ENCODE measurements at places on chromosomes 13 and 19. TPM values are rescaled to one million over a fixed set of nuclear protein-coding genes. Genes with fewer than 3 reads are reported as not detected.

GPR183 gene
- 1.4 TPM for polyA plus RNA-seq

KIR2DL1 gene
- not detected for polyA plus RNA-seq

NALCN gene
- 0.24 TPM for polyA plus RNA-seq

BST2 gene
- polyA plus RNA-seq: 9.3 TPM

ZNF653 gene
- 4.4 TPM for polyA plus RNA-seq

CLEC17A gene
- polyA plus RNA-seq: not detected

CLEC4M gene
- polyA plus RNA-seq: not detected

TIMM44 gene
- 44.6 TPM for polyA plus RNA-seq

CEACAM1 gene
- polyA plus RNA-seq: 1.2 TPM

GRCh38 chr13:31224963-31225559 is 25.3 kb downstream of the B3GLCT start:
- no peak overlapping the region for H3K27ac ChIP-seq
- peaks cover 4% of the 10 kb centered on the region for H3K36me3 ChIP-seq
- no peaks in the 10 kb centered on the region for H3K4me1 ChIP-seq
- H3K27me3 ChIP-seq: no peaks in the 10 kb centered on the region

DNA sequence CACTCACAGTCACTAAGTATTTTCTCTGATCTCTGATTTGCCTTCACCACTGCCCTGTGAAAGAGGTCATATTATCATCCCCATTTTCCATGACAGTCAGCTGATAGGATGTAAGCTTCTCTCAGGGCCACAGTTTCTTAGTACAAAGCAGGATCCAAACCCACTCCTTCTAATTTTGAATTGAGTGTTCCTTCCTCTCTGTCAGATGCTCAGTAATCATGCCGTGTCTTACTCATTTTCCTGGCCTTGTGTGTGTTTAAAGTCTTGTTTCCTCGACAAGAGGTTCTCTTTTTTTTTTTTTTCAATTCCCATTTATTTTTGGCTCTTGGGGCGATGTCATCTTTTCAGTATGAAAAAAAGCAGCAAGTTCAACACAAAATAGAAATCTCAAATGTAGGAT is 72.3 kb downstream of the NAA16 start:
- no peak overlapping the region for H3K27ac ChIP-seq
- no peaks in the 10 kb centered on the region for H3K36me3 ChIP-seq
- H3K4me3 ChIP-seq: no peak overlapping the region
- no peaks in the 10 kb centered on the region for H3K27me3 ChIP-seq
- no peaks in the 10 kb centered on the region for H3K4me1 ChIP-seq

- no peak overlapping the region for H3K27ac ChIP-seq
- H3K27me3 ChIP-seq: no peaks in the 10 kb centered on the region
- DNase-seq: peak; percentile 83
Observed at GRCh38 chr13:52127783-52128702, 830 bp downstream of the NEK5 start.

DNA sequence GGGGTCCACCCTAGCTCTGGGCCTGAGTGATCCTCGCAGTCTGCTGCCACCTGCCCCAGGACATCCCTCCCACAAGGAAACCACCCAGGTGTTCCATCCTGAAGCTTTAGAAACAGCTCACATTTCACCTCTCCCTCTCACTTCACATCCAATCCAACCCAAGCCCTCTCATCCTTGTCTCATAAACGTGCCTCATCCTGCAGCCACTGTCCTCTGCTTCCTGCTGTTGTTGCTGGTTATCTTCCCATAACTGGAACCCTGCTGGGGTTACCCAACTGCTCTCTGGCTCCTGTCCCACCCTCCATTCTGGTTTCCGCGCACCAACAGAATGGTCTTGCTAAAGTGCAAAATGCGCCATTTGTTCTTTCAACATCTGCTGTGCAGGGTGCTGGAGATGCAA is 59.7 kb upstream of the MTIF3 start:
- no peaks in the 10 kb centered on the region for H3K27me3 ChIP-seq
- H3K36me3 ChIP-seq: no peaks in the 10 kb centered on the region
- no peak for DNase-seq
- no peaks in the 10 kb centered on the region for H3K4me1 ChIP-seq
- H3K27ac ChIP-seq: no peak overlapping the region

DNA sequence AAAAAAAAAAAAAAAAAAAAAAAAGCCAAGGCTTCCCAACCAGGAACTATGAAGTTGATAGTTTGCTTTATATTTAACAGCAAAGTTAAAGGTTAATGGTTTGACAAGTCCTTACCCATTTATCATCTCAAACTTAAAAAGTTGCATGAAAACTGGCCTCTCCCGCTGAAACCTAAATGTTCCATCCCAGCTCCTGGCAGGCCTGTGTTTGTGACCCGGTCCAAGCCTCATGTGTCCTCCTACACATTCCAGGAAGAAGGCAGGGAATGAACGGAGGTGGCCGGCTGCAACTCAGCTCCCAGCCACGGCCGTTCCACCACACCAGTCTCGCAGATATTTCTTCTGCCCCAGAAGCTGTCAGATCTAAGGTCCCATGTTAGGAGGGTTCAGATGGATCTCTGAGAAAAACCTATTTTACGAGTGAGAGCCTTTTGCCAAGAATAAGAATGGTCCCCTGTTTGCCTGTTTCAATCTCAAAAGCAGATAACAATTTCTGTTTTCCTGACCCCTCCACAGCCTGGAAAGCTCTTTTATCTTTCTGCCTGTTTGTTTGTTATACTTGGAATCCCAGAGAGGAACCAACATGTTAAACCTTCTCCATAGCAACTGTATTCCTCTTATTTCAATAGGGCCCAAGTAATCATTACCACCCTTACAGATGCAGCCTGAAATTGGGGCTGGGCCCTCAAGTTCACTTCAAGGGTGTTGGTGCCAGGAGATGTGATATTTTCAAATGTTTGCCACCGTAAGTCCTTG is 56.5 kb downstream of the KCTD12 start:
- H3K27ac ChIP-seq: peak overlapping the region; percentile 54
- DNase-seq: peak; percentile 71
- H3K4me3 ChIP-seq: no peak overlapping the region
- H3K36me3 ChIP-seq: no peaks in the 10 kb centered on the region
- H3K4me1 ChIP-seq: peaks cover 28% of the 10 kb centered on the region
- H3K27me3 ChIP-seq: no peaks in the 10 kb centered on the region

GRCh38 chr13:19959141-19959830 is 759 bp downstream of the ZMYM2 start:
- H3K27ac ChIP-seq: peak overlapping the region; percentile 98
- peaks cover 12% of the 10 kb centered on the region for H3K4me1 ChIP-seq
- H3K4me3 ChIP-seq: peak overlapping the region; percentile 97
- no peaks in the 10 kb centered on the region for H3K27me3 ChIP-seq
- DNase-seq: peak; percentile 69

DNA sequence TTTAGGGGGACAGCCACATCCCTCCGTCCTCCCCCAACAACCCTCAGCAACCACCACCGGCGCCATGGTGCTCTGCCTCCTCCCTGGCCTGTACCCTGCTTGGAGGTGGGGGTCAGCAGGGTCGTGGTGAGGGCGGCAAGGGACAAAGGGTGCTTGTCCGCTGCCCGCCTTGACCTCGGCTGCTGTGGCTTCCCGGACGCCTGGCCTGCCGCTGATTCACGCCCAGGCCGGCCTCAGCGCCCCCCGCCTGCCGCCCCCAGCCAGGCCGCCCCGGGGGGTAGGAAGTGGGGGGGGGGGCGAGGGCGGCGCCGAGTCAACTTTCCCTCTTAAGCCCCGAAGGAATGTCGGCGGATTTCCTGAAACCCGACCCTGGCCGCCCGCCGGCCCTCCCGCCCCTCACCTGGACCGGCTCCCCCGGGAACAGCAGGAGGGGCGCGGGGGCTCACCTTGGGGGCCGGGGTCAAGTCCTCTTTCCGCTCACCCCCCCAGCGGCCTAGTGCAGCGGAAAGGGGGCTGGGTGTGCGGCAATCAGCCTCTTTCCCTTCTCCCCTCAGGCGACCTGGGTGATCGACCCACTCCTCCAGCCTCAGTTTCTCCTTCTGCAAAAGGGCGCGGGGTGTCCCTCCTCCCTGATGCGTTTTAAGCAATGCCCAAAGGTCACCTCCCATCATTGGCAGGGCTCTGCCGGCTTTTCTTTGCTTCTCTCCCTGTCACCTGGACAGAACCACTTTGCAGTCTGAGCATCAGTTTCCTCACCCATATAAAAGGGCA is 1.9 kb upstream of the TMEM59L start:
- peaks cover 37% of the 10 kb centered on the region for H3K4me1 ChIP-seq
- no peak overlapping the region for H3K4me3 ChIP-seq
- H3K27me3 ChIP-seq: peaks cover 90% of the 10 kb centered on the region
- no peak overlapping the region for H3K27ac ChIP-seq
- no peak for DNase-seq

DNA sequence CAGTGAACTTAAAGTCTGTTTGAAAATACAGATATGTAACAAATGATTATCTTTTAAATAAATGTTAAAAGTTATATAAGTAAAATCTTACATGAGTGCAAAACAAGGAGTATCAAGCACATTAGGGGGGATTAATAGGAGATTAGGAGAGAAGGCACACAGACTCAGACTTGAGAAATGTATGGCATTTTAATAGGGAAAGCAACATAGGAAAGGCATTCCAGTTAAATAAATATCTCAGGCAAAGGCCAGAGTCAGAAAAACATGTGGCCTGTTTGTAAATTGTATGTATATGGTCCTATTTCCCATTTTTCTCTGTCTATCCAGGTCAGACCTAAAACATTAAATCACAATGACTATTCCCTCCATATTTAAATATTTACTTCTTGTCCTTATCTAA is 462.7 kb downstream of the GPC6 start:
- DNase-seq: no peak
- no peak overlapping the region for H3K27ac ChIP-seq
- no peaks in the 10 kb centered on the region for H3K27me3 ChIP-seq
- no peak overlapping the region for H3K4me3 ChIP-seq

DNA sequence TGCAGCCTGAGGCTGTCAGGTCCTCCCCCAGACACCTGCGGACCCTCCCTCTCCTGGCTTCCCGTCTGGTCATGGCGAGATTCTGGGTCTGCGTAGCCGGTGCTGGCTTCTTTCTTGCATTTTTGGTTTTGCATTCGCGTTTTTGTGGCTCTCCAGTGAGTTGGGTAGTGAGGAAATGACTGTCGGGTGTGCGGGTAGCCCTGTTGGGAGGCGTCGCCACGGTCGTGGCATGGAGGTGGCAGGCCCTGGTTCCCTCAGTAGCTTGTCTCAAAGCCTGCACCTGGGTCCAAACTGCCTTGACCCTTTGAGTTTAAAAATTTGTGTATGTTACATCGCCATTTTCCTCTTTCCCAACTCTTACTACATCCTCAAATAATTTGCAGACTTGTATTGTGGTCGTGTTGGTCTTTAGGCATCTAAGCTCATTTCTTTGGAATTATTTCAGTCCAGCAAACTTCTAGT is 344 bp downstream of the NHLRC3 start:
- H3K27me3 ChIP-seq: no peaks in the 10 kb centered on the region
- peak overlapping the region; percentile 84 for H3K4me3 ChIP-seq
- peak overlapping the region; percentile 74 for H3K27ac ChIP-seq
- peaks cover 2% of the 10 kb centered on the region for H3K4me1 ChIP-seq
- H3K36me3 ChIP-seq: peaks cover 2% of the 10 kb centered on the region

DNA sequence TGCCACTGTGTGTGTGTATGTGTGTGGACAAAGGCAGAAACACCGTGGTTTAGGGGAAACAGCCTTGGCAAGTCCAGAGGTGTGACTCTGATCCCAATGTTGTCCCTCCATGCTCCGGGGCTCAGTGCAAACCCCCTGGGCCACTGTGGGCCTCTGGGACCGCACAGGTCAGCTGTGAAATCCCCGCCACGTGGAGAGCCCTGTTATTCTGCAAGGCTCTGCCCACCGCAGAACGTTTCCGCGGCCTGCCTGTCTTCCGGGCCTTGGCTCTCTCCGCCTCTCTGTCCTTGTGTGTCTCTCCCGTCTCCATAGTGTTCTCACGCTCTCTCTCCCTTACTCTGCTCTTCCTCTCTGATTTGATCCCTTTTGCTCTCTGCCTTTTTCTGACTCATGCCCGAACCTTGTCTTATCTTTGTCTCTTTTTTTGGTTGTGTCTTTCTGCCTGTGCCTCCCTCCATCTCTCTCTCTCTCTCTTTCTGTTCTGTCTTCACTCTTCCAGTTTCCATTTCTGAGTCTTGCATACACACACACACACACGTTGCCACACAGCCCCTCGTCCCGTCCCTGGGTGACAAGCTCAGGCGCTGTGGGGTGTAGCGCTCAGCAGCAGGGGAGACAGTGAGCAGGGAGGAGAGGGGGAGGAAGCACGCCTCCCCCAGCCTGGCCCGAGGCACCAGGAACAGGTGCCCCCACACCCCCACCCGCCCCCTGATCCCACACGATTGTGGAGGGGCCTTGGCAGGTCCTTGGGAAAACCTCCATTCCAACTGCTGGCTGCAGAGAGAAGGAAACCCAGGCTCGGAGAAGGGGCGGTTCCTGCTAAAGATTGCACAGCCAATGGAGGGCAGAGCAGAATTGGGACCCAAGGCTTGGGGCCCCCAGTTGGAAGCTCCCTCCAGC is 3.0 kb downstream of the TTYH1 start:
- peaks cover 64% of the 10 kb centered on the region for H3K27me3 ChIP-seq
- no peaks in the 10 kb centered on the region for H3K36me3 ChIP-seq
- H3K4me1 ChIP-seq: peaks cover 25% of the 10 kb centered on the region
- H3K4me3 ChIP-seq: no peak overlapping the region
- DNase-seq: no peak
- no peak overlapping the region for H3K27ac ChIP-seq

- no peak for DNase-seq
- H3K4me1 ChIP-seq: peaks cover 41% of the 10 kb centered on the region
- no peaks in the 10 kb centered on the region for H3K27me3 ChIP-seq
- H3K27ac ChIP-seq: peak overlapping the region; percentile 69
Observed at GRCh38 chr19:1088416-1089010, 6.7 kb downstream of the POLR2E start.

DNA sequence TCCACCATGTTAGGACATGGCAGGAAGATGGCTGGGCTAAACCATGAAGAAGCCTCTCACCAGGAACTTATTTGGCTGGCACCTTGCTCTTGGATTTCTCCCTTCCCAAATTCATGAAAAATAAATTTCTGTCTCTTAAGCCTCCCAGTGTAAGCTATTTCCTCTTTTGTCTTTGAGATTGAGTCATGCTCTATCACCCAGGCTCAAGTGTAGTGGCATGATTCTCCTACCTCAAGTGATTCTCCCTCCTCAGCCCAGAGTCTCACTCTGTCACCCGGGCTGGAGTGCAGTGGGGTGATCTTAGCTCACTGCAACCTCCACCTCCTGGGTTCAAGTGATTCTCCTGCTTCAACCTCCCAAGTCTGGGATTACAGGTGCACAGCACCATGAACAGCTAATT is 12.6 kb downstream of the ZNF888 start:
- no peaks in the 10 kb centered on the region for H3K27me3 ChIP-seq
- H3K27ac ChIP-seq: no peak overlapping the region
- H3K36me3 ChIP-seq: peaks cover 9% of the 10 kb centered on the region
- DNase-seq: no peak

- no peaks in the 10 kb centered on the region for H3K27me3 ChIP-seq
- peaks cover 30% of the 10 kb centered on the region for H3K4me1 ChIP-seq
- DNase-seq: peak; percentile 56
- H3K36me3 ChIP-seq: no peaks in the 10 kb centered on the region
Observed at GRCh38 chr13:40352380-40352778, 314.1 kb downstream of the FOXO1 start.

GRCh38 chr13:38223089-38223488 is 126.6 kb upstream of the UFM1 start:
- DNase-seq: peak; percentile 57
- H3K27ac ChIP-seq: no peak overlapping the region
- no peak overlapping the region for H3K4me3 ChIP-seq
- no peaks in the 10 kb centered on the region for H3K36me3 ChIP-seq
- H3K27me3 ChIP-seq: no peaks in the 10 kb centered on the region

GRCh38 chr13:19836472-19836871 is 27.0 kb downstream of the ZMYM5 start:
- no peak for DNase-seq
- H3K27me3 ChIP-seq: no peaks in the 10 kb centered on the region
- no peak overlapping the region for H3K27ac ChIP-seq
- H3K4me1 ChIP-seq: no peaks in the 10 kb centered on the region
